Stimulated activated CD8-positive, alpha-beta memory T cell treated with anti-CD3 and anti-CD28 coated beads, Interleukin-15, amount 100 ng/mL, for 4 hours (primary cell): ENCODE measurements at places on chromosomes 4 and X.

GRCh38 chrX:15405846-15406245 is 21.6 kb upstream of the VEGFD start:
- DNase-seq, result no peak

DNA sequence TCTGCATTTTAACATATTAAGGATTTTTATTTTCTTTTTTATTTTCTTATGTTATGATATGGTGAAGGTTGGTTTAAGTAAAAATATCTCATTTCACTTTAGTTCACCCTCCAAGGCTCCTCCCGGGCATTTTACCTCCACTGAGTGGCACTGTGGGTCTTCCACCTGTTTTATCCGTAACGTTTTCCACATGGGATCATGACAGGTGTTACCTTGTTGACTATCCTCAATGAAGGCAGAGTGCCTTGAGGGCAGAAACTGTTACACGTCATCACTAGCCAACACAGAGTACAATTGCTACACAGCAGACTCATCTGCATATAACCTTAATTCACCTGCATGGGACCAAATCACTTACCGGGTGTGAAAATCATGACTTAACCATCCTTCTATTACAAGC is 105.8 kb downstream of the GEMIN8 start:
- no peak for DNase-seq

- peak; percentile 30 for DNase-seq
These were observed 4.5 kb downstream of the DTHD1 start for GRCh38 chr4:36285784-36286480.

DNA sequence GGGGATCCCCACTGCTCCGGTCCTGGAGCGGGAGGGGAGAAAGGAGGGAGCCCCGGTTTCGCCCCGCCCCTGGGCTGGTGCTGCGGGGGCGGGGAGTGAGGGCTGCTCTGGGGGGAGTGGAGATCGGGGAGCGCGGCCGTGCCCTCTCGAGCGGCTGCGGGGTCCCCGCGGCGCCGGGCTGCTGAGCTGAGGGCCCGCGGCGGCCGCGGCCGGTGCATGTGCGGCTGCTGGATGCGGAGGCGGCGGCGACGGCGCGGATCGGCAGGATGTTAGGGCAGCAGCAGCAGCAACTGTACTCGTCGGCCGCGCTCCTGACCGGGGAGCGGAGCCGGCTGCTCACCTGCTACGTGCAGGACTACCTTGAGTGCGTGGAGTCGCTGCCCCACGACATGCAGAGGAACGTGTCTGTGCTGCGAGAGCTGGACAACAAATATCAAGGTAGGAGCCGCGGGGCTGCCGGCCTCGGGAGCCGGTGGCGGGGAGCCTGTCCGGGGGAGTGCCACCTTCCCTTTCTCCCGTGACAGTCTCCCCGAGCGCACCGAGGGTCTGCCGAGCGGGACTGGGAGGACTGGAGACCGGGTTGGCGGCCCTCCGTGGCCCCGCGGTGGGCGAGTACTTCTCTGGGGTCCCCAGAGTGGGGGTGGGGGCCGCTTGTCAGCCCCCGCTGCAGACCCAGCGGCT is at the start of gene ING2:
TSS of gene ING2 (plus strand) at position 129 of the 681 bp plus-strand sequence. CDS start at position 267, 138 bp downstream.
- no peak for DNase-seq

DNA sequence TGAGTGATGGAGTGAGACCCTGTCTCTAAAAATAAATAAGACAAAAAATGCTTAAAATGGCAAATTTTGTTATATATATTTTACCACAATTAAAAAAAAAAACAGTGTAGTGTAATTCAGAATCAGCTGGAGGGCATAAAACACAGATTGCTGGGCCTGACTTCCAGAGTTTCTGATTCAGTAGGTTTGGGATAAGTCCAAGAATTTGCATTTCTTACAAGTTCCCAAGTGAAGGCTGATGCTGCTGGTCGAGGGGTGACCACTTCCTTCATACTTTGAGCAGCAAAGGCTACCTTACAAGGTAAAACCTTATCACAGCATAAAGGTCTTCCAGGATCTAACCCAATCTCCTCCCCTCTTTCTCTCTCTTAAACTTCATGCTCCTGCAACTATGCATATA is 40.7 kb downstream of the KLHL8 start:
- no peak for DNase-seq

GRCh38 chrX:134760650-134761049 is 102.4 kb upstream of the PLAC1 start:
- no peak for DNase-seq

DNA sequence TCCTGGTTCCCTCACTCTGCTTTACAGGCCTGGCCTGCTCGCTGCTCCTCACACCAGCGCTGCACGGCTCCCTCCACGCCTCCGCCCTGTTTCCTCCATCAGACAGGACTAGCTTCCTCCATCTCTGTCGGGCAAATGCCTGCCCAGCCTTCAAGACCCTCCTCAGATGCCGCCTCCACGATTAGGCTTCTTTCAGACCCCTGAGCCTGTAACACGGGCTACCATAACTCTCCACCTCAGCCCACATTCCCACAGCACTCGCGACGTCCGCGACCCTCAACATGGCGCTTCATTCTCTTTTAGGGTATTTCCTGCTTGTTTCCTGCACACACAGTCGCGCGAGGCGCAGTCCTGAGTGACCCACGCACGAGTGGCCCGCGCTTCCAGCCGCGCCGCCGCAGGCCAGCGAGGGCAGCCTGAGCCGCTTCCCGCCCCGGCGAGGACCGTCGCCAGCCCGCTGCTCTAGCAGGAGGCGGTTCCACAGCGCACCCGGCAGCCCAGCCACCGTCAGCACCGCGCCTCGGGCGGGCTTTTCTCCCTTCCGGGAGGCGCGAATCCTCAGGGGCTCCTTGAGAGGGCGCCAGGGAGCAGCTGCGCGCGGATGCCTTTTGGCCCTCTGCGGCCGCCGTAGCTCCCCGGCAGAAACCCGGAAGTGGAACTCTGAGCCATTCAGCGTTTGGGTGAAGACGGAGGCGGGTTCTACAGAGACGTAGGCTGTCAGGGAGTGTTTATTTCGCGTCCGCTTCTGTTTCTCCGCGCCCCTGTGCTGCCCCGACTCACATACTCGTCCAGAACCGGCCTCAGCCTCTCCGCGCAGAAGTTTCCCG is at the start of gene FRG1:
TSS of gene FRG1 (plus strand) at position 695 of the 827 bp plus-strand sequence. CDS start 138 bp downstream, outside the sequence.
- peak; percentile 89 for DNase-seq

DNA sequence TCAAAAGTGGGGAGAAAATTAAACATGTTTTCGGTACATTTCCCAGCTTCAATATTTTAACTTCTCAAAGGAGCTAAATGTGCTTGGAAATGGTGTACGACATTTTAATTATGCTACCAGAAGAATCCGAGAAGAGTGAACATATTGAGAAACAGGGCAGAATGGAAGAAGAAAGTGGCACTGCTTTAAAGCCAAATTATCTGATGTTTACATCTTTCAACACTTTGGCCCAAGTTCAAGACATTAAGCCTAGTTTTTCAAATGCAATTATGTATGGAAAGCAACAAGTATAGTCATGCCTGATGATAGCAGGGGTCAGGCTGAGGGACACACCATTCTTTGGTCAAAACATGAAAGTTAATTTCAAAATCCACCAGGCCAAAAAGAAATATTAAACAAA is 577.9 kb upstream of the ZFP42 start:
- DNase-seq, result no peak

DNA sequence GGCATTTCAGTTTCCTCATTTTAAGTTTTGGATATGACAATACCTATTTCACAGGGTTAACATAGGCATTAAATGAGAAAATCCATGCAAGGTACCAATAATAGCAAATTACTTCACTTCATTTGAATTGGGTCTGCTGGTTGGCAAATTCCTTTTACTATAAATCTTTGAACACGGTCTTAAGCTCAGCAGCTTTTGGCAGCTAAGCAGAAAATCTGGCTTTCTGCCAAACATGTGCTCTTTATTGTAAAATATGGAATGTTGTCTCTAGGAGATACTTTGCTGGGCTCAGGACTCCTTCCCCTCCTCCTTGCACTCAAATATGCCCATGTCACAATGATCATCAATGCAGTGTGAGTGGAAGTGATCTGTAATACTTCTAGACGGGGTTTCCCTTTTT is 16.8 kb upstream of the DMP1 start:
- no peak for DNase-seq

DNA sequence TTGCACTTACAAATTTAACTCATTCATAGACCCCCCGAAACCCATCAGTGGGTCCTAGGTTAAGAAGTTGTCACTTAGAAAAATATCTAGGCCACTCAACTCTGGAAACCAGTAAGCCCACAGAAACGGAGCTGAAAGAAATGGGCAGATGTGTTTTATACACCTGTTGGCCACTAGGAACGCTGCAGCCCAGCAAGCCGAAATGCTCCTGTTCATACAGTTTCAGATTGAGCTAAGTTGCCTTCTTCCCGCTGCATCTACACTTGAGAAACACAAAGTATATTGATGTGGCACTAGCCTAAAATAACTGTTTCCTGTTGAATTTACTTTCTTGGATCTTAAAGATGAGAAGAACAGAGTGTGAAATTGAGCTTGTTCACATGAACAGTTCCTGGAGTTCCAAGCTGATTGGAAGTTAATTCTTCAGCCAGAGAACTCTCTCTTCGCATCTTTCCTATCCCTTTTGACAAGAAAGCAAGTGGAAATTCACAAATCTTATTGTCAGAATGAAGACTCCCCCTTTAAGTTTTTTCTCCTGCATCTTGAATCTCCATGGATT is 174.1 kb downstream of the RBMX2 start:
- no peak for DNase-seq

- DNase-seq, result no peak
These were observed 16.8 kb downstream of the OCRL start for GRCh38 chrX:129556806-129557315.

- DNase-seq, result no peak
These were observed 11.5 kb downstream of the LNX1 start for GRCh38 chr4:53579826-53580225.

DNA sequence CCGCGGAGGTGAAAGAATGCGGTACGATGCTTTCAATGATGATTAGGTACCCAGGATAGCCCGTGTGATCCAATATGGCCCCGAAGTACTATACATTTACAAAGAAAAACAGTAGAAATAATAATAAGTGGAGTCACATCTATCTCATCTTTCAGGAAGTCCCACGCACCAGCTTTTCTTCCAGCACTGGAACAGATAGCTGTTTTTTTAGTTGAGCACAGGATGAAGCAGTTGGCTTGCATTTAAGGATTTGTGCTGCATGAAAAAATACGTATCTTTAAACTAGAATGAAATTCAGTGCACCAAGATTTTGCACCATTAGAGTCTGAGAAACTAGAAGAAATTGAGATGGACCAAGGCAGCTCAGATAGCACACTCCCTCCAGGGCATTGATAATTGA is 44.1 kb downstream of the SMIM20 start:
- no peak for DNase-seq

DNA sequence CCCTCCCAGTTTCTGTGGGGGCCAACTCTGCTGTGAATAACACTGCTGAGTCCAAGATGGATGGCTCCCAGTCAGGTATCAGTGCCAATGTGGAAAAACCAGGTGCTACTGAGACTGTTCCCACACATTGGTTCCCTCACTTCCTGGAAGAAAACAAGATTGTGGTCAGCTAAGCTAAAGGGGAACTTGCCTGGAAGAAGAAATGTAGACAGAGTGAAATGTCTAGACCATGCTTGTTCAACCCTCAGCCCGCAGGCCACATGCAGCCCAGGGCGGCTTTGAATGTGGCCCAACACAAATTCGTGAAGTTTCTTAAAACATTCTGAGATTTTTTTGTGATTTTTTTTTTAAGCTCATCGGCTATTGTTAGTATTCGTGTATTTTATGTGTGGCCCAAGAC is 28.6 kb upstream of the UTP14A start:
- no peak for DNase-seq

DNA sequence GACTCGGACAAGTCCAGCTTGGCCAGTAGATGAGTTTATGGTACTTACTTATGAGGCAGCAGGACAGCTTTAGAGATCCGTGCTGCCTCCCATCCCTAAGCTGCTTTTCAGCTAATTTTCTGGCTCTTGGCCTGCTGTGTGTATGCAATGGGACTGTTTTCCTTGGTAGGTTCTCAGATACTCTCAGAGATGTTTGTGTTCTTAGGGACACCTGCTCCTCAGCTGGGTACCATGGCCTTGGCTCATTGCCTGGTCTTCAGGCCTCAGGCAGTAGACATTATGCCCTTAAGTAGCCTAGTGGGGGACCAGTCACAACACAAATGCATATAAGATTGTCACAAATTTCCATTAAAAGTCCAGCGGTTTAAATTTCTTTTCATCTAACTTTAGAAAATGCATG is 688.0 kb downstream of the PCDH7 start:
- no peak for DNase-seq

DNA sequence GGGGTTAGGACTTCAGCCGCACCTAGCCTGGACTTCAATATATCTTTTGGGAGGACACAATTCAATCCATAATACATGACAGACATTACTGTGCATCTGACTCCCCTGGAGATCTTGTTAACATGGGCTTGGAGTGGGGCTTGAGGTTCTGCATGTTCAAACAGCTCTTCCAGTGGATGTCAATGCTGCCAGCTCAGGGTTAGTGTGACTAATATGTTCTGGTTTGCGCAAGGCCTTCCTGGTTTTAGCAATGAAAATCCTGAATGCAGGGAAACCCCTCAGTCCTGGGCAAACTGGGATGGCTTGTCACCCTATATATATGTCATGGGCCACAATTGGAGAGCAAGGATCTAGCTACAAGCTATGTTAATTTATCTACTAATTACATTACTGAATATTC is 2.7 kb upstream of the TSPAN7 start:
- DNase-seq, result no peak

DNA sequence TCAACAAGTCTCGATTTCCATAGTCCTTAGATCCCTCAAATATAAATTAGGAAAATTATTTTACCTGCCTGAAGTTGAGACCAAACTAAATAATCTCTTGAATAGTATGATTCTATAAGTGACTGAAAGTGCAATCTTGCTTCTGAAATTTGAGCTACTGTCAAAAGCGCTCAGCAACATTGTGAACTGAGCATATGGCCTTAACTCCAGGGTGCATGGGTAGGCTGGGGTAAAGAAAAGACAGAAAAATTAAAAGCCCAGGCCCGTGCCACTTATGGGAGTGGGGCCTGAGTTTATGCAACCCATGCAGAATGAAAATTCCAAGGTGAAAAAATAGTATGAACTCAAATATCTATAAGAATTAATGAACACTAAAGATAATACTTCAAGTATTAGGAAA is 9.8 kb downstream of the PGRMC2 start:
- no peak for DNase-seq

DNA sequence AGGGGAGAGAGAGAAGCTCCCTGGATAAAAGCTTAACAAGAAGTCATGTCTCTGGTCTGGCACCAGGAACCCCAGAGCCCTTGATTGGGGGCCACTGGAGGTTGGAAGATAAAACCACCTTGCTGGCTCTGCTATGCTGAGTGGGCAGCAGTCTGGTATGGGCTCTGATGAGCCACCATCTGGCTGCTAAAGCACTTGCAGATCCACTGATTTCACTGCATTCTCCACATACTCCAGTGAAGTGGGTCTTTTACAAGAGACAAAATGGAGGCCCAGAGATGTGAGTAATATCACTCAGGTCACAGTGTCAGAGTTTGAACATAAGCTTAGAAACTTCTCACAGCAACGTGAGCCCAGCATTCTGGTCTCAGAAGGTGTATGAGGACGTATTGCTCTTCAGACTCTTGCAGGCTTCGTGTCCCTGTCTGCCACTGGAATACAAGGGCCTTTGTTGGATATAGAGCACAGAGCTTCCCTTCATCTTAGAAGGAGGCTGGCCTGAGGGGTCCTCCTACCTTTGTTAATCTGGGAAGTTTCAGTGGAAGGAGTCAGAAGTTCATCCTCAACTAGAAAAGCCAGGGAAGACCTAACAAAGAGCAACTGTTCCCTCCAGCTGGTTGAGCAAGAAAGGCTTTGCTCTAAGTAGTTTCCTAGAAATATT is 11.8 kb downstream of the CLDN2 start:
- DNase-seq, result no peak

GRCh38 chr4:173652283-173652931 is 122.4 kb upstream of the HAND2 start:
- DNase-seq, result no peak

- peak; percentile 24 for DNase-seq
These were observed 1.5 kb downstream of the EVC start for GRCh38 chr4:5712517-5712916.
